ENCODE measurements at places on chromosomes 4 and X. TPM values are rescaled to one million over a fixed set of nuclear protein-coding genes. Genes with fewer than 3 reads are reported as not detected.

Gene DGKQ
- total RNA-seq = 7.4 TPM

Gene SMIM10
- total RNA-seq = 0.14 TPM

Gene GLUD2
- total RNA-seq = 2.9 TPM

Gene DCUN1D4
- 17.6 TPM for total RNA-seq

Gene FABP2
- not detected for total RNA-seq

Gene SYTL4
- 3.0 TPM for total RNA-seq

Gene IL13RA2
- total RNA-seq = 0.06 TPM

Gene PABPC1L2A
- not detected for total RNA-seq

Gene EDA
- 0.76 TPM for total RNA-seq

Gene FAM13A
- 6.4 TPM for total RNA-seq

Gene TLR2
- 0.13 TPM for total RNA-seq

Gene MAGED4B
- total RNA-seq = 11.0 TPM

Gene H2AZ1
- total RNA-seq = 660 TPM

Gene IDH3G
- total RNA-seq = 61.9 TPM

Gene USP11
- 51.9 TPM for total RNA-seq

Gene MAML3
- 9.5 TPM for total RNA-seq

Gene THOC2
- 43.6 TPM for total RNA-seq

Gene CT45A1
- not detected for total RNA-seq

Gene DRP2
- 0.23 TPM for total RNA-seq

Gene GLRB
- total RNA-seq = 0.88 TPM

Gene TEC
- 1.3 TPM for total RNA-seq

Gene GPC4
- 0.01 TPM for total RNA-seq

Gene NR0B1
- total RNA-seq = 39.4 TPM

Gene FNIP2
- 6.1 TPM for total RNA-seq

Gene AMTN
- total RNA-seq = not detected

Gene RBM47
- total RNA-seq = 19.5 TPM

Gene SYTL5
- total RNA-seq = 0.45 TPM

Gene BCLAF3
- total RNA-seq = 3.5 TPM

Gene TRIM61
- total RNA-seq = not detected

Gene DIPK2B
- not detected for total RNA-seq

Gene ADRA2C
- total RNA-seq = 10.2 TPM

Gene GABRA4
- not detected for total RNA-seq

Gene MED12
- total RNA-seq = 12.2 TPM

Gene EFNB1
- 8.5 TPM for total RNA-seq

Gene DDX53
- not detected for total RNA-seq

Gene TMEM154
- 0.18 TPM for total RNA-seq

Gene FAM9A
- total RNA-seq = not detected

Gene SSX2B
- not detected for total RNA-seq

Gene C1QTNF7
- not detected for total RNA-seq

Gene NUP54
- total RNA-seq = 31.9 TPM

Gene DMP1
- total RNA-seq = 0.03 TPM

Gene NEUROG2
- not detected for total RNA-seq

Gene DCHS2
- total RNA-seq = not detected

Gene GABRG1
- total RNA-seq = not detected
